ENCODE measurements at places on chromosomes 7 and 10.

GRCh38 chr10:45040921-45041542 is 40.3 kb downstream of the ZNF22 start:
- DNase-seq = no peak

- DNase-seq = no peak
Measured at GRCh38 chr10:94216201-94216600, 146.5 kb downstream of the NOC3L start.

DNA sequence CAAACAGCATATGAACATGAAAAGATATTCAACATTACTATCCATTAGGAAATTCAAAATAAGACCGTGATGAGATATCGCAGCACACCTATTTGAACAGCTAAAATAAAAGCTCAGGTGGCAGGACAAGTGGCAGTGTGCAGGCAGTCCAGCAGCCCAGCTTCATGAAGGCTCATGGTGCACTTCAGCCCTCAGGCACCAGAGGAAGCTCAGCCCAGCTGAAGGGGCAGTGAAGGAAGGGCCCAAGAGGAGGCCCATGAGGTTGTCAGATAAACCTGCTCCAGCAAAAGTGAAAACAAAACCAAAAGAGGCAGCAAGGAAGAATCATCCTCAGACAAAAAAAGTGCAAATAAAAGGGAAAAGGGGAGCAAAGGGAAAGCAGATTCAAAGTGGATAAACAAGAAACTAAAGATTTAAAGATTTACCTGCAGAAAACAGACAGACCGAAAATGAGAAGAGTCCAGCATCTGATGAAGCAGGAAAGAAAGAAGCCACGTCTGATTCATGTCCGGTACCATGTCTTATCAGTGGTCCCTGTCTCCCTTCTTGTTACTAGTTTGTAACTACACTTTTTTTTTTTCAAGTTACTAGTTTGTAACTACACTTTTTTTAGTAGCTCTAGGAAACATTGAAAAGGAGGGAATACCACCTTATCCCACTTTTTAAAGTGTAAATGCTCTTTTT is 15.0 kb upstream of the FAM24B start:
- DNase-seq = no peak

- DNase-seq = no peak
Measured at GRCh38 chr7:102291056-102291915, 4.6 kb downstream of the SH2B2 start.

DNA sequence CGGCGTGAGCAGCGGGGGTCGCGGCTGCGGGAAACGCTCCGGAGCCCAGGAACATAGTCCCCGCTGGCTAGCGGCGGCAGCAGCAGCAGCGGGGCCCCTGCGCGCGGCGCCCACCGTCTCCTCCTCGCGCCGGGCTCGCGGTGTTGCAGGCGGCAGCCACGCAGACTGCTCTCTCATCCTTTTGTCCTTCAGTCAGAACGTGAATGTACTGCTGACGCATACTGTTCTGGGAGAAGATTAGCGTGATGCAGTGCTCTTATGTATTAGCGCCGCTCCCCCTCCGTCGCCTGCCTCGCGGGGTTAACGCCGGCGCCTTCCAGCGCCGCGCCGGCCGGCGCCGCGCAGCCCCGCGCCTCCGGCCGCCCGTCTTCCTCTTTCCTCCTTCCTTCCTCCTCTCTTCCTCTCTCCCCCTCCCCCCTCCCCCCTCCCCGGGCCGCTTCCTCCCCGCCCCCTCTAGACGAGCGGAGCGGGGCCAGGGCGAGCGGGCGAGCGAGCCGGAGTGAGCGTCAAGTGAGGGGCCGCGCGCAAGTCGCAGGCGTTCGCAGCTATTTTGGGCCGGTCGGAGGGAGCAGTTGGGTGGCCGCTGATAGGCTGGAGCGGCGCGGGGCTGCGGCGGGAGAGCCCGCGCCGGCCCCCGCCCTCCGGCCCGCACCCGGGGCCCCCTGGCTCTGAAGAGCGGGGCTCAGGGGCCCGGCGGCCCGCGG is 816 bp upstream of the LRRC4 start:
- DNase-seq = peak; percentile 56

DNA sequence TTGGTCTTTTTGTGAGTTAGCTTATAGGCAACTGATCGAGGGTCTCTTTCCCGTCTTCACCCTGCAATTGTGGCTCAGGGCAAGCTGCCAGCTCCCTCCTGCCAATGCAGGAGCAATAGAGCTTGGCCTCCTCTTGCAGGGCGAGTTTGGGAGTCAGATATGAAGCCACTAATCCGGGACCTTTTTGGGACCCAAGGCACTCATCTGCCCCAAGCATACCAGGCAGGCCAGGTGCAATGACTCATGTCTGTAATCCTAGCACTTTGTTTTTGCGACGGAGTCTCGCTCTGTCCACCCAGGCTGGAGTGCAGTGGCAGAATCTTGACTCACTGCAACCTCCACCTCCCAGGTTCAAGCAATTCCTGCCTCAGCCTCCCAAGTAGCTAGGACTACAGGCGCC is 21.1 kb downstream of the LIMK1 start:
- no peak for DNase-seq

GRCh38 chr7:43758822-43759683 is 573 bp downstream of the BLVRA start:
- DNase-seq = peak; percentile 60

DNA sequence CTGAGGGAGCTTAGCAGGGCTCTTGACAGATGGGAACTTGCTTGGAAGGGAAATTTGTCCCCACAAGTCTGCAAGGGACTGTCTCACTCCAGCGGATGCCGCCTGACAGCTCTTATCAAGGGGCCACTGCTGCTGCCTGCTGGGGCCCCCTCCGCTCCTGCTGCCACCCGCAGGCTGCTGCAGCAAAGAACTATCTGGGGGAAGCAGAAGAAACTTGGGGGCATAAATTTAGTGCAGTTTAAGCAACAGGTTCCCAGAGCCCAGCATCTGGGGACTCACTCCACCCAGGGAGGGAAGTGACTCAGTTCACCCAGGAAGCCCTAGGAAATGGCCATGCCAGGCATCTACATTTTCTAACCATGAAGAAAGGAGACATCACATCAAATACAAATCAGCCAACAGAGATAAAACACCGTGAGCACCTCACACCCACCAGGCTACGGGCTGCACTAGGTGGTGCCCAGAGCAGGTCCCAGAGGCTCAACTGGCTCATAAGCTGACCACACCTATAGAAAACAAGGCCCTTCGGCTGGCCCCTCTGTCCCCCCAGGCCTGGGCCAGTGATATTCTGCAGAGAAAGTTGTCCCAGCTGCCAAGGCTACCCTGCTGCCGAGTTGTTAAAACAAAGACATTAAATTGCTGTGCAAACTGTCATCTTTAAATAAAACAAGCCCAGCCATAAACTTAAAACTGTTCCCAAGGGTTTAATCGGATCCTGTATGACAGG is 3.7 kb downstream of the RGS10 start:
- DNase-seq = no peak

GRCh38 chr7:17581301-17581700 is 282.8 kb downstream of the AHR start:
- DNase-seq = no peak

DNA sequence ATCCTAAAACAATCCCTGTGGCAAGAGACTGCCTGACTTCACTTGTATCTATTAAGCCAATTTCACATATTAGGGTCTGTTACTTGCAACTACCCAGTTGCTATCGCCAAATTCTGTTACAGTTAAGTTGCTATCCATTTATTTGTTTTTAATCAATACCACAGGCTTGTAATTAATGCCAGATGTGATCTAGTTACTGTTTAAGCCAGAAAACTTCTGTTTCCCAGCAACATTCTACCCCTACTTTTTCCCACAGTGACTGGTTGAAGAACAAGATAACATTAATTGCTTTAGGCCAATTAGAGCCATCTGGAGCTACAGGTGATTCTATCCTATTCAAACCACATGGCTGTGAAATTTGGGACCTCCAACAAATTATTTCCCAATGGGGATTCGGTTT is 131.3 kb downstream of the ALOX5 start:
- no peak for DNase-seq

- no peak for DNase-seq
Measured at GRCh38 chr7:155428171-155428834, 29.6 kb upstream of the EN2 start.

DNA sequence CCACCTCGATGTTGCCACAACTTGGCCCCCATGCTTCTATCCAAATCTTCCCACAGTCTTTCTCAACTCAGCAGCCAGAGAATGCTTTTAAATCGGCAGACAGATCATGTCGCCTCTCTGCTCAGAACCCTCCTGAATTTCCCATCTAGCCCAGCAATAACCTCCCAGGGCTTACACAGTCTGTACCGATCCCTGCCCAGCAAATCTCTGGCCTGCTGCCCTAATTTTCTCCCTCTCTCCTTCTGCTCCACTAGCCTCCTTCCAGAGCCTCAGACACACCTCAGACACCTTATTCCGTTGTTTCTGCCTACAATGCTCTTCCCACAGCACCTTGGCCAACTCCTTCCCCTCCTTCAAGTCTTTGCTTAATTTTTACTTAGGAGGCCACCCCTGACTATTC is 32.3 kb downstream of the MDH2 start:
- no peak for DNase-seq

- no peak for DNase-seq
Measured at GRCh38 chr7:157793087-157793353, 456.2 kb downstream of the DNAJB6 start.

- DNase-seq = no peak
Measured at GRCh38 chr7:137992104-137992549, 9.8 kb downstream of the CREB3L2 start.

- no peak for DNase-seq
Measured at GRCh38 chr7:50202052-50202555, 102.4 kb upstream of the IKZF1 start.

DNA sequence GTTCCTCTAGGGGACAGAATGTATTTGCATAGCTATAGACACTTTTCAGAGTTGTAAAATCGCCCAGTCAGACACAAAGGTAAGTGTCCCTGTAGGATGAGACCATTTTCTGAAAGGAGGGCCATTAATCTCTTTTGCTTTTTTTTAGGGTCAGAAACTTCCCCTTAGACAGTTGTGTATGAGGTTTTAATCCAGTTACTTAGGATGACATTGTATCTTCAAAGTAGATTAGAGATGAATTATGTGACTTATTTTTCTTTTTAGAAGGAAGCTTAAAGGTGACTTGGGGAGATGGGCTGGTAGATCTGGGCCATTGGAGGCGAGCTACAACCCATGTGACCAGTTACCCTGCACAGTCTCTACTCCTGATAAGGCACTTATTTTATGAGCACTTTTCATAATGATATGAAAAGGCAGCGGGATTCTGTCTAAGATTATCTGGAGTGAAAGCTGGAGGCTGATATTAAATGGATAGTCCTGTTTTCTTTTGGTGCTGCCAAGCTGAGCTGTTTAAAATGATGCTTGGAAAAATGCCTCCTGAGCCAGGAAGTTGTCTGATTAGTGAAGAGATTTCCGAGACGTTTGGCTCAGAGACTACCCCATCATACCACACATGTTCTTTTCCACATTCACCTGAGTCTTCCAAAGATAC is 264.3 kb downstream of the AUTS2 start:
- DNase-seq = no peak

DNA sequence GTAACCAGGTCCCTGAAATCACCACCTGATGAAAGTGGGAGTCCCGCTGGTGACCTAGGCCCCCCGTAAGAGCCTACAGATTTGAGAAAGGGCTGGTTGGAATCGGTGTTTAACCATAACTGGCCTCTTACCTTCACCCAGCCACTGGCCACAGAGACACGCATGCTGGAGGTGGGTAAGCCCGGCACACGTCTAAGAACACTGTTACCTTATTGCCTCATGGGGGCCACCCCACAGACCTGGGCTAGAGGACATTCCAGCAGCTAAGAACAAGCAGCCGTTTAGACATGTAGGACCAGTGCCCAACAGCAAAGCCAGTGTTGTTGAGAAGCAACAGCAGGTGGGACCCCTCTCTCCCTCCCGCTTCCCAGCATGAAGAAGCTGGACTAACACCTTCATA is 2.5 kb upstream of the GDF2 start:
- peak; percentile 12 for DNase-seq

DNA sequence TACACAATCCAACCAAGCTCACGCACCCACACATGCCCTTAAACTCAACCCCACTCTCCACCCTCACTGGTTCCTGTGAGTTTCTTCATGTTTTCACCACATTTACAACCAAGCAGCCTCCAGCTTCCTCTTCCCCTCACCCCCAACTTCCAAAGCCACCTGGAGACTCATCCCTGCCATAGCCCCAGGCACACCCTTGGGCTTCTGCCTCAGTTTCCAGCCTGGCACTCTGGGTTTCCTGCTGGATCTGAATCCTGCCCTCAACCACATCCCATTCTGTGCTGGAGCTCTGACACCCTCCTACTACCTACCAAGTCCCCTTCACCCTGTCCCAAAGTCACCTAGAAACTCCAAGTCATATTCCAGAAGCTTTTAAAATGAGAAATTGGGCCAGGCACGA is 29.4 kb downstream of the CCDC3 start:
- no peak for DNase-seq

DNA sequence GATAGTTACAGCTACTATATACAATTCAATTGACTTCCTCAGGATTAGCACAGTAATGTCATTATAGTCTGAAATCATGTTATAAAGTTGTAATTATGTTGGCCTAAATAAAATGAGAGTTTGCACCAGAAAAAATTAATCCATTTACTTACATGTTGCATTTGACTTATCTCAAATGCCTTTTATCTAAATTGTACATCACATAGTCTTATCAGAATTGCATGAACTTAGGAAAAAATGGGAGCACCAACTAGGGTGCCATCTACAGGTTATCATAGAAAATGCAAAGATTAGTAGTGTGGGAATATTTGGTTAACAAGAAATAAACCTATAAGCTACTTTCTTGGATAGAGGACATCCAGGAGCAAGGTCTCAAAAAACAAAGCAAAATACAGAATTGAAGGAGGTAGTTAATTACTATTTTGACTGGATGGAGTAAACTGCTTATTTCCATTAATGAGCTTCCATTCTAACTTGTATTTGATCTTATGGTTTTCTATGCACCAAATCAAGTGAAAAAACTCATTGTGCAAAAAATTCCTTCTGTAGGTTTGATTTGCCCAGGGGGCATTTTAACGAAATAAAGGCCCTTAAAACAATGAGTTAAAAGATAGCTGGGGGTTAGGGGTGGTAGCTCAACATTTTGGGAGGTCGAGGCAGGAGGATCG is 60.0 kb upstream of the ORC5 start:
- no peak for DNase-seq

DNA sequence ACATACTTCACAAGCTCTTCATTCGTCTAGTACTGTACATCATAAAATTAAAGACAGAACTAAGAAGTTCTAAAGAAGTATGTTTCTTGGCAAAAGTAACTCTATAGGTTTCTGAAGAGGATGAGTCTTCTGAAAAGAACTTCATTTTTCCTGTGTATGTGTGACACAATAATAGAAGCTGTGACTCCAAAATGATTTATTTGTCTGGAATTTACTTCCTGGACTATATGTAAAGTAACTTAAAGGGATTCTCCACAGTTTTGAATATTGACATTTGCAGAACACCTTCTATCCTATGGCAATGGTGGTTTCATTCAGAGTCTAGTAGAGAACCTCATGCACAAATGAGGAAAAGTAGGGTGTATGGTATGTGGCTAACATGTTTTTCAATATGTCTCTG is 19.8 kb upstream of the CLDN12 start:
- DNase-seq = no peak

- DNase-seq = no peak
Measured at GRCh38 chr7:33733870-33734650, 171.3 kb upstream of the BMPER start.
